ENCODE measurements at places on chromosomes 12 and 14.
A peak's percentile ranks its signal among the peaks of the same experiment; 100 is the strongest.

- peak; percentile 45 for DNase-seq
Measured at GRCh38 chr12:89350630-89351488, 1.4 kb downstream of the DUSP6 start.

- no peak for DNase-seq
Measured at GRCh38 chr12:3116106-3116844, 39.1 kb downstream of the TSPAN9 start.

DNA sequence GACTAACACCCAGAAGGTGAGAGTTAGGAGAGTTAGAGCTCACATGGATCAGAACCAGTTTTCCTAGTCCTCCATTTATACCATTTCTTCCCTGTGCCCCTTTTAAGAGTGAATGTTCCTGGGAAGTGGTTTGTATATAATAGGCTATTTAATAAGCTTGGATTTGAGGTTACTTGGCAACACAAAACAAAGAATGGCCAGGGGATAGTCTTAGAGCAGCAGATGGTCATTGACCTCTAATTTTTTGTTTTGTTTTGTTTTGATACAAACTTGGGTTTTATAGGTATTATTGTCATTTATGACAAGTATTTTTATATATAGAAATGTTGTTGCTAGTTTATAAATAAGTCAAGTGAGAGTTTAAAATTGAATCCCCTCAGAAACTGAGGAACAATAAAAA is 35.8 kb downstream of the VEZT start:
- DNase-seq = no peak

- DNase-seq = no peak
Measured at GRCh38 chr14:104971447-104972240, 6.5 kb downstream of the AHNAK2 start.

DNA sequence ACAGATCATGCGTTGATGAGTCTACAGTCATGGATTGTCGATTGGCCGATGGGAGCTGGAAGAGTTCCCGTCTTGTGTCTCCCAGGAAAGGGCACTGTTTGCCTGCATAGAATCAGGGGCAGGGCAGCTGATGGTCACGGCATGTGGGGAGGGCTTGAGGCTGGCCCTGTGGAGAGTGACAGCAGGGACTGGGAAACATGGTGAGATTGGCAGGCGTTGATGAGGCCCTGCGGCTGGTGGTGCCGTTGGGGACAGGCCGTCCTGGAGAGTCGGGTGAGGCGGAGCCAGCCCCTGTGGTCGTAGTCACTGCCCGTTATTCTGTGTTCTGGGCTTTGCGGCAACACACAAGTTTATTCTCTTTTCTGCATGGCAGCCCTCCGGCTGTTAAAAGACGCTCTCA is 52.9 kb downstream of the TECPR2 start:
- no peak for DNase-seq

- DNase-seq = no peak
Measured at GRCh38 chr12:38746744-38747143, 158.6 kb downstream of the CPNE8 start.

DNA sequence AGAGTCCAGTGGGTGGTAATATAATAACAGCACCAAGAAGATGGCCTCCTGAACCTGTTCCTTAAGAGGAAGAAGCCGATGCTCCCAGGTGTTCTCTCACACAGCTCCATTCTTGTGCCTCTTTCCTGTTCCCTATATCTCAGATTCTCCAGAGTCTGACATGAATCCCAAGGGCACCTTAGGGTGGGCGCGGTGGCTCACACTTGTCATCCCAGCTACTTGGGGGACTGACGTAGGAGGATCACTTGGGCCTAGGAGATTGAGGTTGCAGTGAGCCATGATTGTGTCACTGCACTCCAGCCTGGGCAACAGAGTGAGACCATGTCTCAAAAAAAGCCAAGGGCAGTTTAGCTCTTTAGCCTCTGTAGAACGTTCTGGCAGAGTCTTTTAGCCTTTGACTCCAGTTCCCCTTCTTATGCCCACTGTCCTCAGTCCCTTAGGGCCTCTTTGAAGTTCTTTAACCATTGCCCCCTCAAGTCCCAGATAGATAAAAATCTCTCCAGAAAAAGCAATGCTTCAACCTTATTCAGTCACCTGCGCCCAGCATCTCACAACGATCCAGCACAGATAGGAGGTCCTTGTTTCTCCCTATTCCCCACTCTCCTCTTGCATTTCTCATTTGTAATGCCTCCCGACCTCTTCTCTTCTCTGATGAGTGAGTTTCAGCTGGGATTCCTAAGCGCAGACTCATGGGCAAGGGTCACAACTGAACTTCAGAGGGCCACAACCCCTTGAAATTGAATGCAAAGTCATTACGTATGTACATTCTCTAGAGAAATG is 4.7 kb downstream of the CCDC184 start:
- no peak for DNase-seq

GRCh38 chr14:101966742-101967141 is 2.4 kb downstream of the DYNC1H1 start:
- no peak for DNase-seq

DNA sequence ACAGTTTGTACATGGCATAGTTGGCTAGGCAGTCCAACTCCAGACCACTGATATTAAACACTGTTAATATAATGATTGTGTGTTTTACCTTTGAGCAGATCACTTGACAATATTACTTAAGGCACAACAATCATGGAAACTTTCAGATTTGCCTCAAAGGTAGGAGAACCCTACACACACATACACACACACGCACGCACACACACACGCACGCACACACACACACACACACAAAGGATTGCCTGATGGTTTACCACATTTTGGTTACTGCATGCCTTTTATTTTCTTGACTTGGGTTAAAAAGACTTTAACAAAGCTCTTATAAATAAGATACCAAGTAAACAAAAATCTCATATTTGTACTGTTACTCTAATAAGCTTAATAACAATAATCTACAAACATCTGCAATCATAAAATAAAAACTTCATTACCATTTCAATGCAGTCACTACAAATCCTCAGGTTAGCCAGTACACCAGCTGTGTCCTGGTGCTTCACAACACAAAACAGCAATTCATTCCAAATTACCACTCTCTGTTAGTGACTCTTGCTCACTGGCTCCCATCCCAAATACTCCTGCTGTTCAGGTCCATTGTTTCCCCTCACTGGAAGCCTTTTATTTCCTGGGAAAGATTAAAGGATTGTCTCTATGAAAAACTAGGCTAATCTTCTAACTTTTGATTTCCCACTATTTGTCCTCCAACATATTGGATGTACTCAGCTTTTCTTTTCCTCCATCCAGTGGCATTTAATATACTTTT is 175.2 kb upstream of the ATP2B1 start:
- DNase-seq = no peak

DNA sequence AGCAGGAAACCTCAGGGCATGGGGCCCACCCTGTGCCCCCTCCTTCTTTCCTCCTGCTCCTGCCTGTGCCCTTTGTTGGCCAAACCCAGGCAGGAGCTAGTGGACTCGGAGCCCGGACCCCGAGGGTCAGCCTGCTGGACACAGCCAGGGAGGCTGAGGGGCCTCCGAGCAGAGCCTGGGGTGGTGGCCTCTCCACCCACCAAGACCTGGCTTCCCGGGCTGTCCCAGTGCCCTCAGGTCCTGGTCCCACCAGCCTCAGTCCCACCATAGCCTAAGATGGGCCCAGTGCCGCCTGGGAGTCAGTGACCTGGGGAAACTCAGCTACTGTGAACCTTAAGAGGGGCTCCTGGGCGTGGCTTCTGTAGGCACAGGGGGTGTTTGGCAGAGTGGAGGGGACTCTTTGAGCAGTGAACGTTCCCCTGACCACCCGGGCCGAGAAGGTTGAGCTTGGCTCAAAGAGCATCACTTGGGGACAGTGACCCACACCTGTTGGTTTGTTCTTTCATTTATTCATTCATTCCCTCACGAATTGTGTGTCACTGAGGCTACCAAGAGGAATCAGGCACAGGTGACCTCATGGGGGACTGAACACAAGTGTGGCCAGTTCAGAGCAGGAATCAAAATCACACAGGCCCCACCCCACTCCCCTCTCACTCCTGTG is 266.1 kb downstream of the ADGRD1 start:
- DNase-seq = no peak

GRCh38 chr12:56713345-56713744 is 11.8 kb downstream of the NACA start:
- no peak for DNase-seq

GRCh38 chr14:61622051-61622450 is 73.3 kb upstream of the HIF1A start:
- DNase-seq = no peak

DNA sequence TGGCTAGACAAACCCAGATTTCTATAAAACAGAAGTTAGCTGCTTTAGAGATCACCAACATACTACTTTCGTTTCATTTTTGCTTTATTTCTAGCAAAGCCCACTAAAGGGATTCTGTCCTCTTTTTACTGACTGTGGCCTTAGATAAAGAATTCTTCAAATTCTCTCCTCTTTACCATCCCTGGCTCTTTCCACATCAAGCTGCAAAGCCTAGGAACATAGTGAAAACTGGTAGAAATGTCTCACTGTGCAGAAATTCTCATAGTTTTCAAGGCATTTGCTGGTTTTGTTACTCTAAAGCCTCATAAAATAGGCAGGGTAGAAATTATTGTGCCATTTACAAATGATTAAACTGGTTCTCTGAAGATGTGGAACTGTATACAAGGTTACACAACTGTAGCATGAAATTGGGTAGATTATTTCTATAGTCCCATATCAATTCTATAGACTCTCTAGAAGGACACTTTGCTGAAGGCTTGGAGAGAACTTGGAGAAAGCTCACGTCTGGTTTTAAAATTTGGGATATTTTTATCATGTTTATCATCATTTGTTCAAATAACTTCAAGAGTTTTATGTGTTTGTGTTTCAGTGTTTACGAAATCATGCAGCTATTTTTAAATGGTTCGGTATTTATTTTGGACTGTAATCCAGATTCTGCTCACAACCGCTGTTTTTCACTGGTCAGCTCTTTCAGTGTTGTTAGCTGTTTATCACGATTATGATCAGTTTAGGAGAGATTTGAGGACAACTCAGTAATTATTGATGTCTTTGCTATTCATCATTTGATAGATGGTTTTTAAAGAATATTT is 36.7 kb upstream of the CSRP2 start:
- no peak for DNase-seq

DNA sequence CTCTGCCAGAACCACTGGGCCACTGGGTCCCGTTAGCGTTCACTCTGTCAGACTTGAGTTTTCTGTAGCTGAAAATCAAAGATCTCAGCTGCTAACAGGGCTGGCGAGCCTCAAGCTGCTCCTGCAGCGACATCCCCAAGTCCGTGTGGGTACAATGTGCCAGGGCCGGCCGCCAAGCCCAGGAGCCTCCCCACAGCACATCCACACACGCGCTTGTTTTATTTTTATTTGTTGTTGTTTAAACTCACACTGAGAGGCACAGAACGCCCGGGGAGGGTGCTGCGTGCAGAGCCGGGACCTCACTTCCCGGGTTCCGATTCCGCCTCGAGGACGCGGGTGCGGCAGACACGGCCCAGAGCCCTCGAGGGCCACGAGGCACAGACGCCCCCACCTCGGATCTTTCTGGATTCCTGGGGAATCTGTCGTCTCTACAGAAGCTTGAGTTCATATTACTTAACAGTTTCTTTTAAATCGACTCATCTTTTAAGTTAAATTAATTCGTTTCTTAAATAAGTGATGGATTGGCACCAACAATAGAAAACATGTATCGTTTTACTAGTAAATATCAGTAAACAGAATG is 9.3 kb downstream of the GALNT9 start:
- no peak for DNase-seq

DNA sequence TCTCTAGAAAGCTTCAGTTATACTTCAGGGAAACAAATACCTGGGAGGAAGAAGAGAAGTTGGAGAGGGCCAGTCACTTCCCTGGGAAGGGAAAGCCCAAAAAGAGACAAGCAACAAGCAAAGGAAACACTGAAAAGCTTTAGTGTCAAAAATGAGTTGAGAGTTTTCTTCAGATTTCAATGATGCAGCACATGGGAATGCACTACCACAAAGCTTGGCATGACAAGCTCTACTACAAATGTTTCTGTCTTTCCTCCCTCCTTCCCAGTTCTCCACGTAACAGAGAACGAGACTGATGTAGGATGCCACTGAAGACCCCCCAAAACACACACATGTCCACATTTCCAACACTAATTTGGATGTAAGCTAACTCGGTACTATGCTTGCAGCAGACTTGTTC is 26.8 kb upstream of the ADAMTS20 start:
- no peak for DNase-seq

GRCh38 chr12:104469523-104469922 is 12.8 kb downstream of the CHST11 start:
- DNase-seq = no peak

- peak; percentile 20 for DNase-seq
Measured at GRCh38 chr12:103036581-103037214, 79.2 kb downstream of the ASCL1 start.

DNA sequence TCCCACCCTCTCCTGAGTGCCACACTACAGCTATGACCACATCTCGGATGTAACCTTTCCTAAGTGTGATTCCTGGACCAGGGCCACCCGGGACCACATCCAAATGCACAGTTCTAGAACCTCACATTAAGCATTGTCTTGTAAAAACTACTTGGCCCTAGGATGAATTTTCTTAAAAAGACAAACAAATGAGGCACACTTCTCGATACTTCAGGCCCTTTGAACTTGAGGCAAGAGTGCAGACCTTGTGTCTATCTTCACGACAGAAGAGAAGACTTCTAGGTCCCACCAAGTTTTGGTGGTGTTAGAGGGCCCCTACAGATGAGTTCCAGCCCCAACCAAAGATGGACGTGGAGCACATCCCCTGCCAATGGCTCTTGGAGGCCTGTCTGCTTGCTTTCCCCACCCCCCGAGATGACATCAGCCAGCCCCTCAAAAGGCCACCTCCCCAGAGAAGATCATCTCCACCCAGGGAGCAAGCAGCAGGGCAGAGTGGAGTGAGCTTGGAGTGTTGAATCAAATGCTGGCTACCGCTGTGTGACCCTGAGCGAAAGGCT is 9.3 kb downstream of the ISCU start:
- no peak for DNase-seq

DNA sequence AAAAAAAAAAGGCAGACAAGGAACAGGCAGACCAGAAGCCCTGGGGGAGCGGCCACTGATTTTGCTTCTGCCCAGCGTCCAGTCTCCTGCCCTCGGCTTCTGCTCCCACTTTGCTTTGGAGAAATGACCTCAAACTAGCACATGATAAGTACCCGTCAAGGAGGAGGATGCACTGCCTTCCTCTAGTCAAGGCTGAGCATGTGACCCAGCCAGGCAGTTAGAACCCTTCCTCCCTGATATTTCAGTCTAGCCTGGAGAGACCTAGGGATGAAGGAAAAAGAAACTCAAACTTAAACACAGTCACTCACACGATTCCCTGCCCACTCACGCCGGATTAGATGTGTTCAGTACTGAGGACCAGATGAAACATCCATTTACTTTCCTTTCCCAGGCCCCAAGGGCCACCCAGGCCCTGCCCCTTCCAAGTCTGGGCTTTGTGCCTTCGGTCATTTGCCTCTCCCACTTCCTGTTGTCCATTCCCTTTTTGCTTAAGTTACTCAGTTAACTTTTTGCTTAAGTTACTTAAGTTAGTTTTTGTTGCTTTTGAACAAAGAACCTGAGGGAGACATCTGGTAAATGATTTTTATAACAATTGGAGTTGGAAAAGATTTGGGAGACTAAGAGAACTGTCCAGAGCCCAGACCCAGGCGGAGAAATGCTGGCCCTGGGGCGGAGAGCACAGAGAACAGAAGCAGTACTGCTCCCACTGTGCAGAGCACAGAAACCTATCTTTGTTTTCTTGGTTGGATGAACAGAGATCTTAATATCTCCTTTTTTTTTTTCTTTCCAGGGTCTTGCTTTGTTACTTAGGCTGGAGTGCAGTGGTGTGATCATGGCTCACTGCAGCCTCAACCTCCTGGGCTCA is 23.0 kb upstream of the TTC7B start:
- DNase-seq = no peak

- no peak for DNase-seq
Measured at GRCh38 chr12:89250213-89250612, 102.1 kb downstream of the DUSP6 start.

- DNase-seq = no peak
Measured at GRCh38 chr12:26935636-26936378, 2.0 kb downstream of the INTS13 start.
